HEK293T (cell line): ENCODE measurements at places on chromosomes 2 and 18.
A peak's percentile ranks its signal among the peaks of the same experiment; 100 is the strongest.

DNA sequence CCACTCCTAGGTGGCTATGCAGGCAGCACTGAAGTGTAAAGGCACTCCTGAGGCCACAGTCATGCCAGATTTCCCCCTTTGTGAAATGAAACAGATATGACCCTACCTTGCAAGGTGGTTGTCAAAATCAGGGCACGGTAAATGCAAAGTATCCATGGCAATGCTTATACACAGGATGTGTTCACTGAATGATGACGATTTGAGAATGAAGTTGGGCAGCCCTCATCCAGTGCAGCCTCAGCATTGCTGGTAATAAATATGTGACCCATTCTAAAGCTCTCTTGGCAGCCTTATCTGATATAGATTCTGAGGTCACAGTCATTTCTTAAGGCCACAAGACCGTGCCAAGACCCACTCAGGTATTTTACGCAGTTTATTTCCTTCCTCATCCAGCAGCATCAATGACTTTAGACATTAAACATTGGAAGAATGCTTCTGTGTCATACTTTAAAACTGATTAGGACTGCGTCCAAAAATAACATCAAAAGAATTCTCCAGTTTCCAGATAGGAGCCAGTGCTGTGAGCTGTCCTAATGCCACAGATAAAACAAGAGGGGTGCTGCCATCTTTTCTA, 125.5 kb upstream of the SERTAD2 start:
- no peak for DNase-seq

- DNase-seq: no peak
Observed at GRCh38 chr2:45072064-45072861, 63.0 kb upstream of the SIX2 start.

DNA sequence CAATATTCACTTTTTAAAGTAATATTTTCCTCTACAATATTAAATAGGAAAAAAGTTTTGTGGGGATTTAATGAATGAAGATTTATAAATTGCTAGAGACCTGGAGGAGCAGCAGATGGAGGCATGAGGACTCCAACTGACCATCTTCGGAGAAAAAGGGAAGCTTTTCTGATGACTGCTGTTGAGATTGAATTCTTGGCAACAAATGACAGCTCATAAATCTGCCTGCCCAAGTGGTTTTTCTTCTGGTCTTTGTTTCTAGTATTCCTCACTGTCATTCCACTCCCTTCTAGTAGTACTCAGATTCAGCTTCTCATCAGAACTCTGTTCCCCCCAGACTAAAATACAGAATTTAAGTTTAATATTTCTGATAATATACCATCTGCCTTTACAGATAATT, 157.0 kb downstream of the EML6 start:
- no peak for DNase-seq

DNA sequence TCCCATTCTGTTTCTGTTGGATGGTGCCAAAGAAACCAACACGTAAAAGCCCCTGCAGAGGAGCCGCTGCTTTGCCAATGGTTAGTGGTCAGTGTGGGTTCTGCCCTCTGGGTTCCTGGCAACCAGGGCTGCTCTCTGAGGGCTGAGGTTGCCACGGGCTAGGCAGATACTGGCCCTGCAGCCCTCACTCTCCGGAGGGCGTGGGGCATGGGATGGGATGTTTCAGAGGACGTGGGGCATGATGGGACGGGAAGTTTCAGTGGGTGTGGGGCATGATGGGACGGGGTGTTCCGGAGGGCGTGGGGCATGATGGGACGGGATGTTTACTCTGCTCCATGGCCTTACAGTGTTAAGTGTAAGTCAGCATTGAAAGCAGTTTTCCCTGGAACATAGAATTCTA, 34.2 kb downstream of the ADI1 start:
- no peak for DNase-seq

DNA sequence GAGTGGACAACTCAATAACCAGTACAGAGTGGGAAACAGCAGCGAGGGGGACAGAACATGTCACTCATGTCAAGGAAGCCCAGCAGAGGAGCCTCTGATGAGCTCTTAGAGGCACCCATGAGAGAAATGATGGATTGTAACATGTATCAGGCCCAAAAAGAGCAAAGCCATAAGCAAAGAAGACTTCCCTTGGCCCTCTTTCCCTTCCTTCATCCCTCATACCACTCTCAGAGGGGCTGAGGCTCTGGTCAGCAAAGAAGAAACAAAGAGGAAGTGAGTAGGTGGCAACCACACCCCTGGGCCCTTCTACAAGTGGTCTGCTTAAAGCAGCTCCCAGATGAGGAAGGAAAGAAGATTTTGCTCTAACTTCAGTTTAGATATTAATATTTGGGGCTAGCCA, 112.8 kb downstream of the CDC42EP3 start:
- no peak for DNase-seq

GRCh38 chr18:74902147-74902455, 304.4 kb downstream of the ZNF407 start:
- DNase-seq: no peak

DNA sequence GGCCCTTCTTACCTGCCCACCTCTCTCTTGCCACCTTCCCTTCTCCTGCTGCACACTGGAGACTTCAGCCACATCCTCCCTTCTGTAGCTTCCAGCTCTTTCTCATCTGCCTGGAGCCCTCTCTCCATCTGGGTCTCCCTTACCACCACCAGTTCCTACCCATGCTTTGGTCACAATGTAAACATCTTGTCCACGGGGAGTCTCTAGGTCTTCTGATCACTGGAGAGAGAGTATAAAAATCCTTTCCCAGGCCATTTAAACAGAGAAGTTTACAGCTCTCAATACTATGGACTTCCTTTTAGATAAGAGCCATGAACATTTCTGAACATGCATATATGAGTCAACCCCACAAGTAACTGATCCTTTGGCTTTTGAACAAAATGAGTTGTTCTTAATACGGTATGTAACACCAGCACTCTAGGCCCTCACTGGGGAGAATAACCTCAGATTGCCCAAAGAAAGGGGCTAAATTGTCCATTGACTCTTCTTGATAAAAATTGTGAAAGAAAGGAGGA, 5.8 kb downstream of the ARHGAP25 start:
- no peak for DNase-seq

- no peak for DNase-seq
Observed at GRCh38 chr2:237509905-237510304, 22.9 kb downstream of the MLPH start.

GRCh38 chr18:27144672-27145071, 40.4 kb downstream of the CHST9 start:
- DNase-seq: no peak

- DNase-seq: no peak
Observed at GRCh38 chr2:208466920-208467298, 60.3 kb downstream of the PTH2R start.

DNA sequence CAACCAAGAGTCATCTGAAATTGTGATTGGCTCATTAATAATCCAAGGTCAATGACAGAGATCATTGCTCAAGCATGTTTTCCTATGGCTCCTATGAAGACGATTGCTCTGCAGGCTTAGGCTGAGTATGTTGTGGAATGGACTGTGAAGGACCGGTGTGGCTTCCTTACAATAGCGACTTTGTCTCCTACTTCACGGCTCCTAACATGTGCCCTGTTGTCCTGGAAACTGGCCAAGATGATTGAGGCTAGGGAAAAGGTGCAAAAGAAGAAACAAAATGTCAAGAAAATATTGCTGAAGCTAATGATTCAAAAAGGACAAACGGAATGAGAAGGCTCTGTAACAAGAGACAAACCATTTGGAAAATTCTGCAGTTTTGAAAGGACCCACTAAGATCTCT, 24.3 kb downstream of the DLGAP1 start:
- no peak for DNase-seq

DNA sequence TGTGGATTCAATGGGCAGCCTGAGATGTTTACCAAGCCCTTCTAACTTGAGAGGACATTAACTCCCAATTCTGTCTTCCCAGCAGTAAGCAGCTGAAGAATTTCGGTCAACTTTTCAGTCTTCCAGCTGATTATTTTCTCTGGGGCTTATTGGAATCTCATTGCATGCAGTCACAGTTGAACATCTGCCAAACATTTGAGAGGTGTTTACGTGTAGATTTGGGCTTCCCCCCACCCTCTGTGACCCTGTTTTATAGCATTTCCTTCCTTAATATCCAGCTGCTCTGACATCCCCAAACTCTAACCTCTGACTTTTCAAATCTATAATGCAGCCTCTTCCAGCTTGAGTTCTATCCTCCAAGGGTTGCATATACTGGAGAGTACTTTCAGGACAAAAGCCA, 16.5 kb upstream of the VIT start:
- no peak for DNase-seq

DNA sequence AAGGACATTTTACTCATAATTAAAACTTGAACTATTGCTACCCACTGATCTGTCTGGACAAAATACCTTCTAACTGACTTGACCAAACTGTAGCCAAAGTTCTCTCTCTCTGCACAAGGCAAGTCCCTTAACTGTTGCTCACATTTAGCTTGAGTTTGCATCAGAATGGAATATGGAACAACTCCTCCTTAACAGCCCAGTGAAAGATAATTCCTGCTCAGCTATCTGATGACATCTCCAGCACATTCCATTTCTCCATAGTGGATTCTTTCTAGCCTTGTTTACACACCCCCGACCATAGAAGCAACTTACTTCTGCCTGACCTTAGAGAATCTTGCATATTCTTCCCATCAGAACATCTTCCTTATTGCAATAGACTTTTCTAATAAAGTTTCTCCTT, 317.2 kb upstream of the CDH2 start:
- no peak for DNase-seq

GRCh38 chr18:75107196-75107930, 101.6 kb downstream of the PTGR3 start:
- DNase-seq: no peak

DNA sequence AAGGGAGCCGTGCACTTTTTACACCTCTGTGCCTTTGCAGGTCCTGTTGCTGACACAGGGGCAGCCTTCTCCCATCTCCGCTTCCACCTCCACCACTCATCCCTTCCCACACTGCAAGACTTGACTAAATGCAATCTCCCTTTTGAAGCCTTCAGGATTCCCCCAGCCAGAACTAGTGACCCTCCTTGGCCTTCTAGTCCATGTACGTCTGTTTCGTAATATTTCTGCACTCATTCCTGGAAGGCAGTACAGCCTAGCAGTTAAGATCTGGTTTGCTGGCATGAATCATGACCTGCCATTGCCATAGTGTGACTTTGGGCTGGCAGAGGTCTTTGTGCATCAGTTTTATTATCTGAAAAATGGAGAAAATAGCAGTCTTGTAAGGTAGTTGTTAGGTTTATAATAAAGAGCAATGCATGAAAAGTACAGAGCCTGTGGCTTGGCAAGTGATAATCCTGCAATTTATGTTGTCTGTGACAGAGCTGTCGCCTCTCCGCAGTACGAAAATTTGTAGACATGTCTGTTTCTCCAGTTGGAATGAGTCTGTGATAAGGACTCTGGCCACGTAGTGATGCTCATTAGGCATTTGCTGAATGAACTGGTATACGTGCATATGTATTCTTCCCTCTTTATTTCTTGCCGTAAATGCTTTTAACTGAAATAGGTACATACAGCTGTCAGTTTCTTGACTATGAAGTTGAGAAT, 36.7 kb downstream of the NCK2 start:
- DNase-seq: no peak

DNA sequence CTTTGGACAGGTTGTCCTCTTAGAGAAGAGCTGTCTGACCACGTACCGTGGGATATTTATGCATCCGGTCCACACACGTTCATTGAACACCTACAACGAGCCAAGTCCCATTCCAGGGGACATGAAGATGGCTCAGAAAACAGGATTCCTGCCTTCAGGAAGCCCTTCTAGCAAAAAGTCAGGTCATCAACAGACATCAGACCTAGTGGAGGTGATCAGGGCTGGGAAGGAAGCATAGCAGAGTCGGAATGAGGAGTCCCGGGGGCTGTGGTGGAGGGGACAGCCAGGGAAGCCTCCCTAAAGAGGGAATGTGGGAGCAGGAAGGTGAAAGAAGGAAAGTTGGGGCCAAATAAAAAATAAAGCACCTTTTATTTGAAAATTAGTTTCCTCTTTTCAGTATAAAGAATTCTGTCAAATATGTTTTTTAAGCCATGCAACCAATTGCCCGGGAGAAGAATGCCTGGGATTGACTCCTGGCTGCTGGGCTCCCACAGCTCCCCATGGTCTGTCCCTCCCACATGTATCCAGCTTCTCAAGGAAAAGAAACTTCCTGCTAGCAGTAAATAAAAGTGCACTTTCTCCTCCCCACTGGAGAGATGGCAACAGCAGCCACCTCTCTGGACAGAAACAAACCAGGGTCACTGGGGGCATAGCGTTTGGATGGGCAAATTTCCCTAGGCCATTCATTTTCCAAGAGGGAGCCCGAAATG, 144.8 kb downstream of the SMAD7 start:
- DNase-seq: no peak

- DNase-seq: peak; percentile 34
Observed at GRCh38 chr18:76875390-76876325, 53.3 kb downstream of the ZNF236 start.

GRCh38 chr18:44826418-44827259, 146.0 kb downstream of the SETBP1 start:
- DNase-seq: no peak

- no peak for DNase-seq
Observed at GRCh38 chr18:36333414-36333813, 35.9 kb downstream of the FHOD3 start.

DNA sequence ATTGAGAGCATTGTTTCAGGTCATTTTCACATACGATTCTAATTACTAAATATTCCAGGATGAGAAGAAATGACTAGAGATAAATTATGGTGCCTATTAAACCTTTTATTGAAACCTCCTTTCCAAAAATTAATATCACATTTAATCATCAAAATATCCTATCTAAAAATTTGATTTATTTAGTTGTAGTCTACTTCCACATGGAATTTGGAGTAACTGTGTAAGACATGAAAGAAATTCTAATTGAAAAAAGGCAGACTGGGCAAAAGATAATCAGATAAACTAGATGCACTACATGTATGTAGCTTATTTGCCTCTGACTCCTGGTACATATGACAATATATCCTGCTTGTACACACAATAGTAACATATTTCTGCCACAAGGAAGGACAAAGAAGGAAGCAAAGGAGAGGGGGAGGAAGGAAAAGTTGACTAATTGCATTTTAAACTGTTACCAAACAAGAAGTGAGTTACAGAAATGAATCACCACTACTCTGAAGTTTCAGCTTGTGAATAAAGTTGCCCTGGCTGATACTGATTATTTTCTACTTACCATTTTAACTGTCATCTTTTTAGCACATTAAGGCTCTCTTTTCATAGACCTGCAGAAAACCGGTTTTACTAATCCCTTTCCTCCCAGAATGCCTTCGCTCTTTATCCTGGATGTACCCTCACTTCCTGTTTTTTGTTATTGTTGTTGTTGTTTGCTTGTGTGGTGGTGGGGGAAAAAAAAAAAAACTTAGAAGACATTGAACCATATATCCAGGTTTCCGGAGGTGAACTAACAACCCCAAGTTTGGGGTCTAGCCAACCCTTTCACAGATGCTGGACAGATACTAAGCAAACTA, 28.4 kb downstream of the NRXN1 start:
- no peak for DNase-seq

DNA sequence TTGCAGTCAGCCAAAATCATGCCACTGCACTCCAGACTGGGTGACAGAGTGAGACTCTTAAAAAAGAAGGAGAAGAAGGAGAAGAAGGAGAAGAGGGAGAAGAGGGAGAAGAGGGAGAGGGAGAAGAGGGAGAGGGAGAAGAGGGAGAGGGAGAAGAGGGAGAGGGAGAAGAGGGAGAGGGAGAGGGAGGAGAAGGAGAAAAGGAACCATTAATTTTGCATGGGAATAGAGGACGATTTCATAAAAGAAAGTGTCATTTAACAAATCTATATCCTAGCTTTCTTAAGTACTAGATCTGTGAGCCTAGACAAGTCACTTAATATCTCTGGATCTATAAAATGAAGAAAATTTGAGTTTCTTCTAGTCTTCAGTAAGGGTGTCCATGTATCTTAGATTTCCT, 9.6 kb downstream of the NOL10 start:
- no peak for DNase-seq

GRCh38 chr2:9543557-9543956, 12.1 kb downstream of the ADAM17 start:
- no peak for DNase-seq
